Renal cortex interstitium (tissue), 15 donors: ENCODE measurements at places on chromosomes 5 and 9. TPM values are rescaled to one million over a fixed set of nuclear protein-coding genes. Genes with fewer than 3 reads are reported as not detected.

DNA sequence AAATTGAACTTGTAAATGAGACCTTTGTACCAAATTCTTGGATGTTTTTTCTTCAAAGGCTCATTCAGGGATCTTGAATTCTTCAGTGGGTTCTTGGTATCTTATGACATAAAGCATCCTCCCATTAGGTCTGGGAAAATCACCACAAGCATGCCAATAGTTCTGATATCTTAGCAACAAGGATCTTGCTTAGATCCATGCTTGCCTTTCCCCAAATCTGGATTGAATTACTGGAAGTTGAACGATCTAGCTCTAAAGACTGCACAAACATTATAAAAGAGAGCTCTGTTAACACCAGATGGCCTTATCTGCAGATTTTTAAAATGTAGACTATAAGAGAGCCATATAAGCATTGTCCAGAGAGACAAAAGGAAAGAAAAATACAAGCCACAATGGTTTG, 266.3 kb downstream of the RAB3C start:
- DNase-seq, result no peak

DNA sequence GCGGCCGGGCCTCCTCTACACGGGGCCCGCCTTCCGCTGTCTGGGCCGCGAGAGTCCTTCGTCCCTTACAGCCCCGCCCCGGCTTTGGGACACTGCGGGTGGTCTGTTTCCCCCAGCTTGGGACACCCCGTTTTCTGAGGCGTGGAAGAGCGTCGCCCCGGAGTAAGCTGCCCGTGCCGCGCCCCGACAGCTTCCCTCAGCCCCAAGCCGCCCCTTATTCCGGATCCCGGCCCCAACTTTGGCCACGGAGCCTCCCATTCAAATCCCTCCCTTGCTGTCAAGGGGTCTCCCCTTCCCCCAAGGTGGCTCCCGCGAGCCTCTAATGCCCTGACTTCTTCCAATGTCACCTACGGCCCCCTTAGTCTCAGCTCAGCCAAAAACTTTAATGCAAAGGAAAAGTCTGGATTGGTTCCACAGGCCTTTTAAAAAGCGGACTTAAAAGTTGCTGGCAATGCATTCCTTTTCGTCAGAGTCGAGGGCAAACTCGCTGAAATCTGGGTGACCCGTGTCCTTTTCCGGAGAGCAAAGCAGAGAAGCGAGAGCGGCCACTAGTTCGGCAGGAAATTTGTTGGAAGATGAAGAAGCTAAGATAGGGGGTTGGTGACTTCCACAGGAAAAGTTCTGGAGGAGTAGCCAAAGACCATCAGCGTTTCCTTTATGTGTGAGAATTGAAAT, 19.8 kb downstream of the EXOSC2 start:
- no peak for DNase-seq

DNA sequence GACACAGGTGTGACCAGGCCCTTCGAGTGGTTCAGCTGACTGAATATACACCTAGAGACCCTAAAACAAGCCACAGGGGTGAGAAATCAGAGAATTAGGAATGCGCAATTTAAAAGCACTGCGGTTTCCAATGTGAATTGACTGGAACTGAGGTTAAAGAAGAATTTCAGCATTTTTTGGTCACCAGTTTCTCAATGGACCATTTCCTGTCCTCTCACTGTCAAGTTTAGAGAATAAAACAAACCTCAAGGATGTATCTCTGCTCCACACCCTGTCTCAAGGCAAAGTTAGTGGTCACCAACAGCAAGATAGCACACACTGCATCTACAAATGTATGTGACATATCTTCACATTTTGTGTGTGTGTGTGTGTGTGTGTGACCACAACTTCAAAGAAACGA, 143.8 kb upstream of the MAP3K1 start:
- DNase-seq, result no peak

- no peak for DNase-seq
These were observed 2.5 kb downstream of the PRDM6 start for GRCh38 chr5:123091298-123092222.

DNA sequence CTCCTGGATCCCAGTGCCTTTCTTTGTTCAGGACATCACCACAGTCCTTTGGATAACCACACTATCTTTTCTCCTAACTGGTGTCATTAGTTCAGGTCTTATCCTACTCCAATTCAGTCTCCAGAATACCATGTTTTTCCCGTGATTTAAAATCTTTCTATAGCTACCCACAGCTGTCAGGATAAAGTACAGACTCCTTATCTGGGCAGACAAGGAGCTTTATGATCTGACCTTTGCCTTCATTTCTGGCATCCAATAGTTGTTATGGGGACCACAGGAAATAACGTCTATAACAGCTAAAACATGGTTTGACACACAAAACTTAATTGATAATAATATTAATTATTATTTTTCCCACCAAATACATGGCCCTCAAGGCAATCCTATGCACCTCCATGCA, 125.6 kb downstream of the ARL15 start:
- no peak for DNase-seq

DNA sequence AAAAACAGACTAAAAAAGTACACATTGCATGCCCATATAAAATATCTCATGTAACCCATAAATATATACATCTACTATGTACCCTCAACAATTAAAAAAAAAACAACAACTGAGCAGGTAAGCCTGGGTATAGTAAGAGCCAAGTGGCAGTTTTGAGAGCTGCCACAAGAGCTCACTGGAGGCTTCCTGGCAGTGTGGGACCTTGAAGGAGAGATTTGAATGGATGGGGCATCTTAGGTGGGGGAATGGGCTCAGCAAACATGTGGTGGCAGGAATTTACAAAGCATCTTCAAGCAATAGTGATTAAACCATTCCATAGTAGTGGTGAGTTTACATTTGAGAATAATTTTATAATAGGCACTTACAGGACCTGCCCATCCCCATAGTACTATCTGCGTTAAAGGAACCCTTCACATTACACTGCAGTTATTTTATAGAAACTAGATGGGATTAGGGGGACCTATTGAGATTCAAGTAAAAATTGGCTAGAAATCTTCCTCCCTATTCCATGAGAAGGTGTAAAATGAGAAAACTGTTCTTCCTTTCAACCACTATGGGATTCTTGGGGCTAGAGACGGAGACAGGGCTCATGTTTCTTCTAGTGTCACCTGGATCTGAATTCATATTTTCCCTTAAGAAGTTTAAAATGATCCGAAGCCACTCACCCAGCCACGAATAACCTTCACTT, 6.9 kb downstream of the MEGF10 start:
- no peak for DNase-seq

DNA sequence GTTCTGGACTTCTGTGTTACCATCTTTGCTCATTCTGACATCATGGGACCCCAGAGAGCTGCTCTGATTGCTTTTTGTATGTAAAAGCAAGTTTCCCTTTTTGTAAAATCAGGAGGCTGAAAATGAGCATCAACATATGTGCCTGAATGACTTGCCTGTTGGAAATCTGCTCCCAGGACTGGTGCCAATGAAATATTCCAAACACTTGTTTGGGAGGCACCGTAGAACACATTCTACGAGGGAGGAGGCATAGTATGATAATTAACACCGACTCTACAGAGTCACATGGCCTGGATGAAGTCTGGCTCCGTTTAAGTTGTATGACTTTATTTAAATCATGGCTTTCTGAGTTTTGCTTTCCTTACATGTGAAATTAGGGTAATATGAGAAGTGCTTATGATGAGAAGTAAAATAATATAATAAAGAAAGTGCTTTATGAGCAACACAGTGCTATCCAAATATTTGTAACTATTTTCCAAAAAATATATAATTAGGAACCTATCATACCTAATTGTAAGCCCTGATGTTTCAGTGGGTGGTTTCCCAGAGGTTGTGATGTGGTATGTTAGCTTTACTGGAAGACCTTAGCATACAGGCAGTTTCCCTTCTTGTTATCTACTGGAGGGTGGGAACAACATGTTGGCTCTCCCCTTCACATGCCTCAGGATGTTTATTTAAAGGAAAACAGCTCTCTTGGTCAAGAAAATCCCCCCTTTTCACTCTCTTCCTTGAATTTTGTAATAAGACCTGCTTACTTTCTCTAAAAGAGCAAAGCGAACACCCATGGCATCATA, 238.1 kb downstream of the FBXL7 start:
- DNase-seq, result no peak

DNA sequence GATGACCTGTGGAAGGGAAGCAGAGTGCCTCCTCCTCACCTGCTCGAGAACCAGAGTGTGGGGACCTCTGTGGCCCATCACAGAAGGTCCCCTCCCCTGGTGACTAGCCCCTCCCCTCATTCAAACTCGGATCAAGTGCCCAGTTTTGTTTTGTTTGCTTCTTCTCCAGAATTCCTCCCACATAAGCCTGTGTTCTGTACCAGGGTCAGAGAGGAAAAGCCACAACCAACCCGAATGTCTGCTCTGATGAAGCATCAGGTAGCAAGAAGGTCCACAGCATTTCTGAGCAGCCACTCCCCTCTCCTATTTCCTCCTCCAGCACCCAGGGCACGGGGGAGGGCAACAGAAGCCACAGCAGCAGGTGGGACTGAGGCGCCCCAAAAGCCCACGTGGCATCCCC, 58.2 kb downstream of the HSD17B3 start:
- no peak for DNase-seq

TAS2R1 gene
- polyA plus RNA-seq, result 0.30 TPM

BTNL9 gene
- 11.5 TPM for polyA plus RNA-seq

MIGA2 gene
- polyA plus RNA-seq, result 21.2 TPM

NUP155 gene
- polyA plus RNA-seq, result 25.2 TPM

DRD1 gene
- polyA plus RNA-seq, result not detected
